CD4-positive, alpha-beta T cell treated with Interleukin-4 for 4 hours (primary cell): ENCODE measurements at places on chromosomes 5 and 9.
A peak's percentile ranks its signal among the peaks of the same experiment; 100 is the strongest.

GRCh38 chr5:153779836-153780235 is 258.9 kb downstream of the FAM114A2 start:
- DNase-seq = no peak

DNA sequence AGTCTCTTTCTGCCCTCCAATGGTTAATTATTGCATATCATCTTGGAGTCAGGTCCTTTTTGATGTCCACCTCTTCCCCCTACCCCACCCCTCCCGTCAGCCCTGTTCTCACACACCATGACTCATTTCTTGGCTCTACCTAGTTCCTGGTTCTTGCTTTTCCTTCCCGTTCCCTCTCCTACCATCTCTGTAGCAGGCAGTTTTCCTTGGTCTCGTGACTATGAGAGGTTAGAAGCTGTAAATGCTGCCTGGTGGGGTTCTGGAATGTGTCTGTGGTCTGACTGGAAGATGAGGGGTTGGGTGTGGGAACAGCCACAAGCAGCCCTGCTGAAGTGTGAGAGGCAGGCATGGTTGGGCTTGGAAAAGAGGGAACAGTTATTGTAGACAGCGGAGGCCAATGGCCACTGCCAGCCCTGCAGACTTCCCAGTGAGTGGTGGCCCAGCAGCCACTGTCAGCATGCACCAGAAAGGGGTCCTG is 18.2 kb downstream of the SLC22A5 start:
- no peak for DNase-seq

DNA sequence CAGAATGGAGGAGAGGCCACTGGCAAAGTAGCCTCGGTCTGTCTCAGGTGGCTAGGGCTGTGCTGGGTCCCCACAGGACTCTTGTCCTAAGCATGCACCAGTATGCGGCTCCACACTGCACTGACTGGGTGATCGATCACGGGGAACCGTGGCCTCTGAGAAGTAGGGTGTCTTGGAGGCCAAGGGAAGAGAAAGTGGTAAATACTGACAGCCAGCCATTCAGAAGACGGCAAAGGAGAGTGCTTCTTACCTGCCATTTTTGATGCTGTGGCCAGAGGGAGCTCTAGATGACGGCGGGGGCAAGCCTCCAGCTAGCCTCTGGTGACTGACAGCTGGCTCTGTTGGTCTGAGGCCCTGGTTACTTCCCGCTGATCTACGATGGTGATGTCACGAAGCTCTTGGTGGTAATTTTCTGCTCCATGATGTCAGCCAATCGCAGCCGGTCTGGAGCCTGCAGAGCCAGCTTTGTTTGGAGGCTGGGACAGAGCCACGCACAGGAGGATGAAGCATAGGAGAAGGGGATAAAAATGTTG is 40.4 kb upstream of the GADD45G start:
- no peak for DNase-seq

- DNase-seq = no peak
Measured at GRCh38 chr9:20551835-20552234, 70.5 kb downstream of the MLLT3 start.

DNA sequence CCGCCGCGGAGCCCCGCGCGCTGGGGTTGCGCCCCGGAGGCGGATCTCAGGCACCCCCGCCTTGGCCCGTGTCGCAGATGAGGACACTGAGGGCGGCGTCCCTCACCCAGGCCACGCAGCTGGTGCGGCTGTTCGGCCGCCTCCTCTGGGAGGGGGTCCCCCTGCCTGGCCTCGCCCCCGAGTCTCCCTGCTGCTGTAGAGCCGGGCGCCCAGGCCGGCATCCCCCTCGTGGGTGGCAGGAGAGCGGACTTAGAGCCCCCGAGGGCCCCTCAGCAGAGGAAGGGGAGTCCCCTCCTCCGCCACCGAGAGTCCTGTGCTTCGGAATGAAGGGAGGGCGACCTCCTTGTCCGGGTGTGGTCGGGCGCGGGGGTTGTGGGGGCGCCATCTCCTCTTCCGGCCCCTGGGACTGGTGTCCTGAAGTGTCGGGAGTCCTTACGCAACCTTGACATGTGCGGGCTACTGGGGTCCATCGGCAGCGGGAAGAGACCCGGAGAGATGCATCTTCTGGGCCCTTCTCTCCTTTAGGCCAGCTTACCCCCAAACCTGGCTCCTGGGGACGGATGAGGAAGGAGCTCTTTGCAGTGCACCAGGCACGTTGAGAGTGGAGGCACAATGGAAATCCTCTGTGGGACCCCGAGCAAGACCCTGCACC is 11.7 kb upstream of the EXOSC2 start:
- no peak for DNase-seq

GRCh38 chr5:144198386-144198785 is 27.7 kb downstream of the KCTD16 start:
- DNase-seq = no peak

- no peak for DNase-seq
Measured at GRCh38 chr9:114096041-114096511, 3.0 kb downstream of the KIF12 start.

DNA sequence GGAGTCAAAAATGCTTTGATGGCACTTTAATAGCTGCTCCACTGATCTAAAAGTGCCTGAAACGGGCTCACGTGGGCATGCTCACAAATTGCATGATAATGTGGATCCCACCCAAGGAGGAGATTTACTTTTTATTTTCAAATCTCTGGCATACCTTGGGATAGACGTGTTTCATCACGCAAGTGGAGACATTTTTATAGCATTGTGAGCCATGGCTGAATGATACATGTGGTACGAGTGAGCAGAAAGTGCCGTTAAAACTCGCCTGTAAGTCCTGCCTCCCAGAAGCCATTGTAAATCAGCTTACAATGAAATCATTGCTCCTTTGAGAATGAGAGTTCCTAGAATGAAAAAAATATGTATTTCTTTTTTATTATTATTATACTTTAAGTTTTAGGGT is 514.7 kb downstream of the MAT2B start:
- no peak for DNase-seq

GRCh38 chr5:135138116-135138850 is 104.3 kb upstream of the PITX1 start:
- no peak for DNase-seq

GRCh38 chr5:180026734-180027458 is 44.7 kb downstream of the RNF130 start:
- no peak for DNase-seq

GRCh38 chr9:114348906-114349482 is 19.3 kb downstream of the ORM2 start:
- peak; percentile 84 for DNase-seq

- no peak for DNase-seq
Measured at GRCh38 chr5:138489683-138490061, 24.4 kb downstream of the EGR1 start.

GRCh38 chr5:94969174-94969573 is 315.7 kb downstream of the MCTP1 start:
- DNase-seq = no peak

GRCh38 chr9:130981002-130981755 is 27.8 kb upstream of the LAMC3 start:
- DNase-seq = no peak

- no peak for DNase-seq
Measured at GRCh38 chr9:21982861-21983560, 11.2 kb downstream of the CDKN2A start.

DNA sequence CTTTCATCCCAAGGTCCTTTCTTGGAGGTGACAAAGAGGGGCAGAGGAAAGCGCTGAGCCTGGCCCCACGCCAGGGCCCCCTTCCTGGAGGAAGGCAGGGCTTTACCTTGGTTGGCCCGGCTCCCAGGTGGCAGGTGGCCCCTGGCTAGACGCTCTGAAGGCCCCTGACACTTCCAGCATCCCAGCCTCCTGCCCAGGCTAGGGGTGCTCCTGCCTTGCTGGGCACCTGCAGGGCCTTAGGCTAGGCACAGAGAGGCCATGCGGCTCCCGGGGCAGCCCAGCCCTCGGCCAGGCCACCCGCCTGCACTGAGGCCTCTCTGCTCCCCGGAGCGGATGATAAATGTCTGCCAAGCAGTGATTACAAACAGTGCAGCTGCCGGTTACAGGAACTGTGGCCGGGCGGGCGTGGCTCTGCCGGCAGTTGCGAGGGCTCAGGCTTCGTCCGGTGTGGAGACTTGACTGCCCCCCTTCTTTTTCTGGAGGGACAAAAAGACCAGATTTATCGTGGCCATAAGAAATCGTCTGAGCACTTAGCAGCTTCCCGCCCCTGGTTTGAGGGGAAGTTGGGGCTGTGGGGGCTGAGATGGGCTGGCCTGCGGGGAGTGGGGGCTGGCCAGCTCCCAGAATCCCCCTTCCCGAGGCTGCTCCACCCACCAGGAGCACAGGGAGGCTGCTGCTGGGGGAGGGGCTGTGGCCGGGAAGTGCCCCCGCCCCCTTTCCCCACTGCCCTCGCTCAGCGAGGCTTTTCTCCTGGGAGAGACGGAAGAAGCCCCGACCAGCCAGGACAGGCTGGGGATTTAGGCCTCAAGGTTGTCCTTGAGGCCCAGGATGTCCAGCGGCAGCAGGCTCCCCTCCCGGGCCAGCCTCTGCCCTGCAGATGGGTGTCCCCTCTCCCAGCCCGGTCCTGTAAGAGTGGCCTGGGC is 31.6 kb upstream of the UBAC1 start:
- peak; percentile 33 for DNase-seq

DNA sequence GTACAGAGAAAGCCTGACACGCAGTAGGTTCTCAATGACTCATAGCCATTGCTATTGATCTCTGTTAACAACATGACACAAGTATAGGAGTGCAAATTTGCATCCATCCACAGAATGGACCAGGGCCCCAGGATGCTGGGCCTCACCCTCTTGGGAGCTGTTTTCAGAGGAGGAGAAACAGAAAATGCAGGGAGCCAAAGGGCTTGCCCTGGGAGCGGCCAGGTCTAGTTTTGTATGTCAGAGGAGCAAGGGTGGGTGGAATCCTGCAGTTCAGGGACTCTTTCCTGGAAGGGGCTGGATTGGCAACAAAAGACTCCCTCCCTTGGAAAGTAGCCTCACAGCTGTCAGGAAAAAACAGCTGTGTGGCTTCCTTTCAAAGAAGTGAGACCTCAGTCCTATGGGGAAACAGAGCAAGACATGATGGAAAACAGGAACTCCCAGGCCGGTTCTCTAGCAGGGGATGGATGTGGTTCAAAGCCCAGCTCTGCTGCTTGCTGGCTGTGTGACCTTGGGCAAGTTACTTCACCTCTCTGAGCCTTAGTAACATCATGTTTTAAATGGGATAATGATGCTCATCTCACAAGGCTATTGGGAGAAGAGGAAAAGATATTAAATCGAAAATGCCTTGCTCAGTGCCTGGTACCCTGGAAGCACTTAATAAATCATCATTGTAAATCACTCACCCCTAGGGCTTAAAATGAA is 50.5 kb upstream of the SH3PXD2B start:
- DNase-seq = no peak
